ENCODE measurements at places on chromosomes 1 and 21.

- no peak for DNase-seq
Observed at GRCh38 chr1:37391211-37392011, 83.0 kb upstream of the ZC3H12A start.

GRCh38 chr1:83857103-83857502 is 141.8 kb downstream of the TTLL7 start:
- DNase-seq: peak; percentile 24

- no peak for DNase-seq
Observed at GRCh38 chr1:173113015-173113741, 62.4 kb upstream of the TNFSF18 start.

- DNase-seq: no peak
Observed at GRCh38 chr1:40607921-40608320, 57.6 kb downstream of the RIMS3 start.

DNA sequence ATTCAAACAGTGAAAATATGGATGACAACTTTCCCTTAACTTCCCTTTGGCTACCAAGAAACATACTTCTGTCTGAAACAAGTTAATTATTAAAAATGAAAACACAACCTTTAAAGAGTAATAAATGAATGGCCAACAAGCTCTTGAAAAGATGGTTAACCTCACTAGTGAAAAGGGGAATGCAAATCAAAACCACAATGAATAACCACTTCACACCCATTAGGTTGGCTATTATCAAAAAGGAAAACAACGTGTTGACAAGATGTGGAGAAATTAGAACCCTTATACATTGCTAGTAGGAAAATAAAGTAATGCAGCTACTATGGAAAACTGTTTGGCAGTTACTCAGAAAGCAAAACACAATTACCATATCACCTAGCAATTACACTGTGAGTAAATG is 14.1 kb downstream of the COP1 start:
- DNase-seq: no peak

GRCh38 chr1:54270543-54270942 is 70.6 kb downstream of the MRPL37 start:
- no peak for DNase-seq

GRCh38 chr21:34941162-34941561 is 107.9 kb downstream of the RUNX1 start:
- DNase-seq: no peak

DNA sequence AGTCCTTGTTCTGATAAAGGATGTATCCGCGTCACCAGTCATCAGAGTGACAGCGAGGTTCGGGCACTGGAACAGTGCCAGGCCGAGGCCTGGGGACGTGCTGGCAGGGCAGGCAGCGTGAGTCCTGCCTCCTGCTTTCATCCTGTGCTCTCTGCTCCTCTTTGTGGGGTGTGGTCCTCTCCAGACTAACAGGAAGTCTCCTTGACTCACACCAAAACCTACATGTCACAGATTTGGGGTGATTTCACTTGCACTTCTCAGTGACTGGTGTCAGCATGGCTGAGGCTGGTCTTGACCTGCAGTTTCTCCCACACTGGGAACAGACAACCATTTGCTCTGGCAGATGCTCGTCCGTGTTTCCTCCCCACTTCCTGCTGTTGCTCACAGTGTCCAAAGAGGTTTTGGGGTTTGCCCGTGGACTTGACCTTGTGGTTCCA is 8.8 kb upstream of the NLRP3 start:
- DNase-seq: no peak

- DNase-seq: no peak
Observed at GRCh38 chr1:96340686-96341085, 380.9 kb upstream of the PTBP2 start.

DNA sequence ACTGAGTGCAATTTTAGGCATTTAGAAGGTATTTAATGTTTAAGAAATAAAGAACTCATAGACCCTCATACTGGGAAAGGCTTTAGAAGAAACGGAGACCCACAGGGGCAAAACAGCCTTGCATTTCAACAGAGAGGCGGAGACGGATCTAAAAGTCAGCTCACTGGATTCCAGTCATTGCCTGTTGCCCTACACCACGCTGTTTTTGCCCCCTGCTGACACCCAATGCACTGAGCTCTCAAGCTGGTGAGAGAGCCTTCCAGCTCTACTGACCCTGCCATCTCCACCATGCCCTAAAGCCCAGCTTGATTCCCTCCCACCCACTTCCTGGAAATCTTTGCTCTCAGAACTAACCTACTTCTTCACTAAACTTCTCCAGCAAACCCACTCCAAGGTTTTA is 7.2 kb upstream of the TRAF3IP3 start:
- DNase-seq: no peak

Measured in NCI-H526 treated with DMSO at 0.1 percent for 48 hours (cell line).